Adrenal gland (tissue), 19 donors: ENCODE measurements at places on chromosomes 11 and 22. TPM values are rescaled to one million over a fixed set of nuclear protein-coding genes. Genes with fewer than 3 reads are reported as not detected.

DNA sequence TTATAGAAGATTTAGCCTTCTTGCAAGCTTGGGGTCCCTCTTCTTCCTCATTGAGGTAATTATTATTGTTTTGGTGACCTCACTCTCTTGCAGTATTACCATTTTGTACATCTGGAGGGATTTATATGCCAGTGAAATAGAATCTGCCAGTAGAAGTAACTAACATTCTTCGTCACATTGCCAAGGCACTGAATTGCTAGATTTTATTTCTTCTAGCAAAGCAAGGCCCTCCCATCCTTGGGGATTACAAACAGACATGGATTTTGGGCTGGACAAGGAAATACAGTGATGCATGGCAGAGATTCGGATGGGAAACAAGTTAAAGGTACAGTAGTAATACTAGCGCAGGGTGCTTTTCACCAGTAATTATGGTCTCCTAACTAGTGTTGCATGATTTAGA, 7.8 kb downstream of the ADAMTS15 start:
- DNase-seq: no peak

DNA sequence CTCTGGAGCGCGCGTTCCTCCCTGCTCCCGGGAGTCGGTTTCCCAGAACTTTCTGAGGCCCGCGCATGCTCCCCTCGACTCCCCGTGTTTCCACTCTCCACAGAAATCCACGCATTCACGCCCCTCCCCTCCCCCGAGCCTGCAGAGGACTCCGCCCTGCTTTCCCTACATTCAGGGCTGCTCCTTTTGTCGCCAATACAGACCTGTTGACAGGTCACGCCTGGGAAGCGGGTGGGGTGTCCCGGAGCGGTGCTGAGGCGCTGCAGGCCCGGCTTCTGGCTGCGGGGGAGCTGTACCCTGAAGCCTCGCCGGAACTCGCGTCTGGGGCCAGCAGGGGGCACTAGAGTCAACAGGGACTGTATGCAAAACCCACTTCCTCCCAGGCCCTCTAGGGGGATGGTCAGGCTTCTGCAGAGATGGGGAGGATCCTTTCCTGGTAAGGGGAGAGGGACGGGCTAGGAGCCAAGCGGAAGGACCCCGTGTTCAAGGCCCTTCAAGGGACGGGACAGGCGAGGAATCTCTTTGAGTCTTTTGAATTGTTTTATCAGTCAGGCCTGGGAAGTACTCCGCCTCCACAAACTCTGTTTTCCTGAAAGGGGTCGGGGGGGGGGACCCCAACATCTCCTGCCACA, at the start of gene PRAME:
PRAME (minus strand) TSS at position 294 of the 632 bp plus-strand sequence. CDS start 2,433 bp downstream, outside the sequence.
- peak; percentile 78 for DNase-seq

DNA sequence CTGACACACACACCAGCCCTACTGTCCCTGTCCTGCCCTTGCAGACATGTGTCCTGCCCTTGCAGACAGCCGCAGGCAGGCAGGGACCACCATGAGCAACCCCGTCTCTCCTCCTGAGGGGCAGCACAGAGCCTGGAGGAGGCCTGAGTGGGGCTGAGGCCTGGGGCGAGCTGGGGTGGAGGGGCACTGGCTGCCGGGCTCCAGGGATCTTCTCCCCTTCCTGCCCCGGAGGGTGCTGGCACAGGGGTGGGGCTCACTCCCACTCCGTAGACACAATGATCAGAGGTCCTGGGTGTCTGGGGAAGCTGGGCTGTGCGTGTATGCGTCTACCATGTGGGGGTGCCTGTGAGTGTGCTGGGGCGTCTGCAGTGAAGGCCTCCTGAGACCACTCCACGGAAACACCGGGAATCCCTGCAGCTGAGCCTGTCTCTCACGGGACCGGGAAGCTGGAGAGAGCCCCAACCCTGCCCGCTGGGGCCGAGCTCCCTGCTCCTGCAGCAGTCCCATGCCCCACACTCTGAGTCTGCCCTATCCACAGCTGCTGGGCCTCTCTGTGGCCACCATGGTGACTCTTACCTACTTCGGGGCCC, 588 bp downstream of the TSPAN32 start:
- DNase-seq: peak; percentile 21

- DNase-seq: peak; percentile 71
These were observed 277.4 kb downstream of the FAM76B start for GRCh38 chr11:95512177-95512576.

The APOL6 gene
- total RNA-seq: 37.9 TPM
